ENCODE measurements at places on chromosomes 3 and 15.

DNA sequence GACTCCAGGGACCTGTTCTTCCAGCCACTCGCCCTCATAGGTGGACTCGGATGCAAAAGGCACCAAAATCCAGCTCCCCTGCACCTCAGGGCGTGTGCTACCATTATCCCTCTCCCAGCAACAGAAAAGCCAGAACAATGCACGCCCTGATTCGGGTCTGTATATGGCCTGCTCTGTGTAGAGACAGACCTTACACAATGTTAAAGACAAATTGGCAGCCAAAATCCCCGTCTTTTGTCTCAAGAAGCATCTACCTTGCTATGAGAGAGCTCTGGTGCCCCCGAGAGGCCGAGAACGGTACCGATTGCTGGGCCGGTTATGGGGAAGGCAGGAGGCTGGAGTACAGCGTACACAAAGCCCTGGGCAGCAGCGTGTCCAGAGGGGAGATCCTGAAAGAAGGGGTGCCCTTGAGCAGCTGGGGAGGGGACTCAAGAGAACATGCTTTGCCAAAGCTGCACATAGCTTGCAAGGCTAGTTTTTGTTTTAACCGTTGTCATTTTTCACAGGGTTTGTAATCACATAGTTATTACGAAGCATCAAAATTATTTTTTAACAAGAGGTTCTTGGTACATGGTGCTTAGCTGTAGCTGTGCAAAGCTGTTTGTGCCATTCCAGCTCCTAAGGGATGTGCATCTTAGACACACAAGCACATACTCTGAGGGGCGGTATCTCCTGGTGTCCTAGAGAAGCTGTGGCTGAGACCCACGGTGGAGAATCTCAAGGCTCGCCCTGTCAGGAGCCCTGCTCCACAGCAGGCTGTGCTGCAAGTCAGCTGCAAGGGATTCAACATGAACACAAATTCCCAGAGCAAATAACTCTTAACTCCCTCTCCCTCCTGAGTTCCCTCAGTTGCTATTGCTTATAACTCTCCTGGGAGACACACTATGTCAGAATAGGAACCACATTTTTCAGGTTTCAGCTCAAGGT is 461.5 kb upstream of the PPP2R3A start:
- peak; percentile 46 for DNase-seq

DNA sequence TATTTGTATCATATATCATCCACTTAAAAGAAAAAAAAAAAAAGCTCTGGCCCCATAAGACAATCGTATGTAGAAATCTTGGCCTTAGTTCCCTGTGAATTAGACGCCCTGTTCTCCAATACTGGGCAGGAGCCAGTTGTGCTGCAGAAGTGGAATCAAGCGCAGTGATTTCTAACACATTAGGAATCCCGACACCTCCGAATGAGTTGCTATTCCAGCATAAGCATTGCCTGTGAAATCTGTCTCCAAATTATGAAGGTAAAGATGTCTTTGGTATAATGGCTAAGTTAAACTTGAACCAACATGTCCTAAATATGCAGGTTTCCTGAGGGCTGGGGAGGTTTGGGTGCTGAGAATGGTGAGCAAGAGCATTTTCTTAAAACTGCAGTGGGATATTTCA is 199.4 kb upstream of the ARRDC4 start:
- DNase-seq, result no peak

- DNase-seq, result no peak
Observed at GRCh38 chr15:55630858-55631257, 42.7 kb upstream of the PYGO1 start.

- peak; percentile 70 for DNase-seq
Observed at GRCh38 chr15:74790080-74790916, 8.4 kb downstream of the CSK start.

DNA sequence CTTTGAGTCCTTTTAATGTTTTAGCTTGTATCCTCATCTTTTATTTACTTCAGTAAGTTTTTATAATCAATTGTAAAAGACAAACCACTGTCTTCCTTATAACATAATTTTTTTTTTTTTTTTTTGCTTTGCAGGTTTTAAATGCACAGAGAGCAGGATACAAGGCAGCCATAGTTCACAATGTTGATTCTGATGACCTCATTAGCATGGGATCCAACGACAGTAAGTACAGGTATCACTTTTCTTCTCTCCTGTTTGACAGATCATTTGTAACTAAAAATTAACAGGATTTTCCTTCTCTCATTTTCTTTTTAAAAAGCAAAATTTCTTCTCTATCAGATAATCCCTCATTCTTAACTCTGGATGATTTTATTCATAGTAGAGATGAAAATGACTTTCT is 75.4 kb downstream of the PFN2 start:
- DNase-seq, result no peak

GRCh38 chr15:91113030-91113429 is 13.0 kb downstream of the SV2B start:
- DNase-seq, result no peak

DNA sequence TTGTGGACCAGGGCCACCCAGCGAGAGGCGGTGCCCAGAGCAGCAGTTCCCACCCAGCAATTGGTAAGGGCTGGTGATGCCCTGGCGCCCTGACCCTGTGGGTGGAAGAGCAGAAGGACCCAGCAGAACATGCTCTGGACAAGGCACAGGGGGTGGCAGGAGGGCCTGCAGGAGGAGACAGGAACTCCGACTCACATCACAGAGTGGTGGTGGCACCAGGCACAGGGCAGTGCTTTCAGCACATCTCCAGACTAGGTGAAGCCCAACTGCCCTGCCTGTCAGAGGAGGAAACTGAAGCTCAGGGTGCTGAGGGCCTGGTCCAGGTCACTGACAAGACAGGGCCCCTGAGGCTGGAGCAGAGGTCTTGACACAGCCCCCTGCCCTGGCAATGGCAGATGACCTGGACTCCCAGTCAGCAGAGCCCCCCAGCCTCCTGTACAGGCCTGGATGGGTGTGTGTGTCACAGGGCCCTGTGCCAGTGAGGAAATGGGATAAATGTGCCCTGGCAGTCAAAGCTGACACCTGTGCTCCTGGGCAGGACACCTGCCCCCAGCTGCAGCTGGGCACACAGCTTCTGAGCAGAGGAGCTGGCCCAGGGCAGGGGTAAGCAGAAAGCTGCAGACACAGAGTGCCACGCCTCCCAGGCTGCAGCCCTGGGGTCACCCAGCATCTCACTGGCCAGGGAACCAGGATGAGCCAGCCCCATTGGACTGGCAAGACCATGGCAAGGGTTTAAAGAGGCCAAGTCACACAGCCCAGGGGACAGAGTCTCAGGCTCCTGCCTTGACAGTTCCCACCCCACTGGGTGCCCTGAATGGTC is 11.4 kb downstream of the KLF15 start:
- DNase-seq, result no peak

GRCh38 chr3:106190296-106190695 is 321.5 kb upstream of the CBLB start:
- no peak for DNase-seq

GRCh38 chr3:133472242-133472641 is 72.4 kb downstream of the BFSP2 start:
- DNase-seq, result no peak
